DMS53 (cell line): ENCODE measurements at places on chromosomes 5 and 9.
A peak's percentile ranks its signal among the peaks of the same experiment; 100 is the strongest.

DNA sequence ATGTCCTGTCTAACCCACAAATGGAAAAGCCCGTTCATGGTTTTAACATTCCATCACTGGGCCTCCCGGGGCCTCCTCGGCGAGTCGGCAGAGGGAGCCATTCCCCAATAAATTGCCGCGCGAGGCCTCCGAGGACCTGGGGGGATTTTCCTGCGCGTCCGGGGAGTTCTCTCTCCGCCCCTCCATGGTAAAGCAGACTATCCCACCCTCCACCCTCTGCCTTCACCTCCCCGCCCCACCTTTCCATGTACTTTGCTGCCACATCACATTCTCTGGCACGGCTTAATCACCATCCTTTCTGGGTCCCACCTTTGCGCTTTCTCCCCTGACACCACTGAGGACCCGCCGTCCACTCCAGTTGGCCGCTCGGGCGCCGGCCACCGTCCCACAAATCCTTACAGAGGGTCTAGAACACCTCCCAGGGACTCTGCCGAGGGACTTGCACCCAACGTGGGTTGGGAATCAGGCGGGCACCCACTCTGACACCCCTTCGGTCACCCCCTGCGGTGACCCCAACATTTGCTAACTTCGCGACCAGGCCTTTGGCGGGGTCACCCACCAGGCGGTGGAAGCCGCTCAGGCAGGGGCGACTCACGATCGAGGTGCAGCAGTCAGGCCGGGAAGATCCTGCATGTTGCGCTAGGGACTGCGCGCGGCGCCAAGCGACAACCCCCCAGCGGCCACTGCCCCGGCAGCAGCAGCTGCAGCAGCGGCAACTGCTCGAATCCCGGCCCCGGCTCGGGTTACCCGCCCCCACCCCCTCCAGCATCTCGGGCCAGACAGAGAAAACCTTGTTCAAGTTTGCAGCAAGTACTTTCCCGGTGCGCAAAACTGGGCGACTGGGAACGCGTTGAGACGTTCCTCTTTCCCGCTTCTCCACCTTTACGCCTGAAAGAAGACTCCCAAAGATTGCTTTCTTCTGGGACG lies at the start of gene MEGF10:
Gene MEGF10, plus strand, starts transcription at position 778 of the 927 bp plus-strand sequence. CDS start 40,513 bp downstream, outside the sequence.
- peak; percentile 74 for DNase-seq

DNA sequence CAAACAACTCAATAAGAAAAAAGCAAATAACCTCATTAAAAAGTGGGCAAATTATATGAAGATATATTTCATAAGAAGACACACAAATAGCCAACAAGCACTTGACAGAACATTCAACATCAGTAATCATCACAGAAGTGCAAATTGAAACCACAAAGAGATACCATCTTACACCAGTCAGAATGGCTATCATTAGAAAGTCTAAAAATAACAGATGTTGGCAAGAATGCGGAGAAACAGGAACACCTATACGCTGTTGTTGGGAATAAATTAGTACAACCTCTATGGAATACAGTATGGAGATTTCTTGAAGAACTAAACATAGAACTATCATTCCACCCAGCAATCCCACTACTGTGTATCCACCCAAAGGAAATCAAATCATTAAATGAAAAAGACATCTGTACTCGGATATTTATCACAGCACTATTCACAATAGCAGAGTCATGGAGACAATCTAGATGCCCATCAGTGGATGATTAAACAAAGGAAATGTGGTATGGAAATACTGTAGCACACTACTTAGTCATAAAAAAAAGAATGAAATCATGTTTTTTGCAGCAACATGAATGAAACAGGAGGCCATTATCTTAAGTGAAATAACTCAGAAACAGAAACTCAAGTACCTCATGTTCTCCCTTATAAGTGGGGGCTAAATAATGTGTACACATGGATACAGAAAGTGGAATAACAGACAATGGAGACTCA lies 106.8 kb upstream of the FST start:
- no peak for DNase-seq

- no peak for DNase-seq
These were observed 388.9 kb upstream of the ACTBL2 start for GRCh38 chr5:57871496-57871895.

GRCh38 chr9:134369416-134370212 lies 43.4 kb downstream of the RXRA start:
- no peak for DNase-seq

DNA sequence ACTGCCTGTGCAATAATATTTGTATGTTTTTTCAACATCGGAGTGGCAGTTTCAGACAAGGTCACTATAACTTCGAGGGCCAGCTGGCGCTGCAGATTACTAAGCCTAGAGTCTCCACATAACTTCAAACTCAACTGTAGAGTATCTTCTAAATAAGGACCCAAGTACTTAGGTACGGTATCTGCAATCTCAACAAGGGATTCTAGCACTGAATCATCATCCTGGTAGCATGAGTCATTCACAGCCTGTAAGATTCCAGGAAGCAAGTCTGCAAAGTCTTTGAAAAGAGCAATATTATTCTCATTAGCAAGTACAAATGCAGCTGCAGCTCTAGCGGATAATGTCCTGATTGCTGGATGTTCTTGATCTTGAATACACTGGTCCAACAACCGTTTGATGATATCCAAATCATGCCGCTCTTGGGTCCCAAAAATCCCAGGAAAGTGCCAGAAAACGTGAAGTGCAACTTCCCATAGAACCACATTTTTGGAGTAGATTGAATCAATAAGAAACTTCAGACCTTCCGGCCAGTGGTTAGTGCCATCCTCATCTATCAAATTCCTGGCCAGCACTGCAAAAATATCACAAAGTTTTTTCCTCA lies 654 bp downstream of the RANBP6 start:
- DNase-seq = peak; percentile 85

GRCh38 chr9:37324261-37324683 lies 98.2 kb upstream of the GRHPR start:
- DNase-seq = peak; percentile 86

- no peak for DNase-seq
These were observed 180.0 kb upstream of the RGMB start for GRCh38 chr5:98593418-98593817.

DNA sequence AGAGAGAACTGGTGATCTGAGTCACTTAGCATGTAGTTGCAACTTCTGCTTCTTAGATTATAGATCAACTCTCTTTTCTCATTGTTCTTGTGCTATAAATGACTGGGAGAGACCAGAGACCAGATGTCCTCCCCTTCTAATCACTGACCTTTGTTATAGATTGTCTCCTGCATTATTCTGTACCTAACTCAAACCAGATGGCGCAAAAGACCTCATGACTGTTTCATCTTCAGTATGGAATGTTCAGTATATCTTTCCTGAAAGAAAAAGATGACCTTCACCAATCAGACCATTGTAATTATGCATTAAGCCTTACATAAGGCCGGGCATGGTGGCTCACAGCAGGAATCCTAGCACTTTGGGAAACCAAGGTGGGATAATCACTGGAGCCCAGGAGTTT lies 30.5 kb upstream of the ADAM19 start:
- no peak for DNase-seq

GRCh38 chr5:6611334-6612256 lies 21.2 kb downstream of the NSUN2 start:
- peak; percentile 41 for DNase-seq

DNA sequence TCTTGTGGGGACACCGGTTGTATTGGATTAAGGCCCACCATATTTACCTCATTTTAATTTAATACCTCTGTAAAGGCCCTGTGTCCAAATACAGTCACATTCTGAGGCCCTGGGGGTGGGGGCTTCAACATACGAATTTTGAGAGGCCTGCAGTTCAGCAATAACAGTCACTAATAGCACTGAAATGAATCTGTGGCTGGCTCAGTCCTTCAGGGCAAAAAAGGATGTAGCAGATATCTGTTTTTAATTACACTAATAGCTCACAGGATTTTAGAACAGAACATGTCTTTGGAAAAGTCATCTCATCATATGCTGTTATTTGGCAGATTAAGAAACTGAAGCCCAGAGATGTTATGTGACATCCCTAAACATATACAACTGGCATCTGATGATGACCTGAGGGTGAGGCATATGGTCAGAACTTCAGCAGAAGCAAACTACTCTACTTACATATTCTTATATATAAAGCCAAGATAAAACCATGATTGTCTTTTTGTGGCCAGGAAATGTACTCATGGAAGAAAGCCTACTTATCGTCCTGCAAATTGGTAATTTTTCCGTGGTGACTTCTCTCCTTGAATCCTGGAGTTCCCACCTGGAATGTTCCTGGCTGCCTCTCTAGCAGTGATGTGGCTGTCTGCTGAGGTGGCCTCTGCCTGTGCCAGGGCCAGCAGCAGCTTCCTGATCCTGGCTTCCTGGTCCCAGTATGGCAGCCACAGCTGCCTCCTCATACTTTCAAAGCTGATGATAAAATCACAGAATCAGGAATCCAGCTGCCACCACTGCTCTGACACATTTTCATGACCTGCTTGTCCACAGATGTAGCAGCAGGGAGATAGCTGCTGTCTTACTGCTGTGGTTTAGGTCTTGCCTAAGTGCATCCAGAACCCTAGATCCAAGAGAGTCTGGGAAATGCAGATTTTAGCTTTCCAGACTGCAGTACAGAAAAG lies 72.1 kb upstream of the ANKRD55 start:
- no peak for DNase-seq

DNA sequence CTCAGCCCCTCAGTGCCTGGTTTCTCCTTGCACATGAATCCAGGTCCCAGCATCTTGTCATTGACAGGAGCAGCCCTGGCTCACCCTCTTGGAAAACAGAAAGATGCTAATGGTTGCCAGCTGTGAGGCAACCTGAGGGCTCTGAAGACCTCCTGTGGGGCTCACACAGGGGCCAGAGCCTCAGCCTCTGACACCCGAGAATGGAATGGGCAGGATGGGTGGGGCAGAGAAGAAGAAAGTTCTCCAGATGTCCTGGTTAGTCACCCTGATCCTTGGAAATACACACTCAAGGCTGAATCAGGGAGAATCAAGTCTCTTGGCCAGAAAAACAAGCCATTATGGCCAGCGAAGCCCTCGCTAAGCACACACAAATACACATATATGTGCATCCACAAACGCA lies 32.3 kb upstream of the SPATA31E1 start:
- DNase-seq = no peak

DNA sequence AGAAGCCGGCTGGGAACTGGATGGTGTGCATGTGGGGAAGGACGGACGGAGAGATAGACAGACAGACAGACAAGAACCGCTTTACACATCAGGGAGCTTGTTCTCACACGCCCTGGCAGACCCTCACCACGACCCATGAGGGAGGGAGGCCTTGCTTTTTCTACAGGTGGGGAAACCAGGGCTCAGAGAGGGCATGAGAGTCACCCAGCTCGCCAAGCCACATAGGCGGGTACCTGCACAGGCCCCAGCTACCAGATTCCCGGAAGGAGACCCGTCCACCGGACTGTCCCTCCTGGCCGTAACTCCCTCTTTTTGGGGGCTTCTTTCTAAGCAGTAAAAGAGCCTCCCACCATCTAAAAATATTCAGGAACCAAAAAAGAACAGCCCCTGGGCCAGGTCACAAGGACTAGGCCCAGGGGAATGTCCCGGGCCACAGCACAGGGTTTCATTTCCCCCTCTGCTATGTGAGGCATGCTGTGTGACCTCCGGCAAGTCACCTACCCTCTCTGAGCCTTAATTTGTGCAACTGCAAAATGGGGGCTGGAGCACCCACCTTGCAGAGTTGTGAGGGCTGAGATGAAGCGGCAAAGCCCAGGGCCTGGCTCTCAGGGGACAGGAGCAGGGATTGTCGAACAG lies 84.4 kb upstream of the SARDH start:
- no peak for DNase-seq

GRCh38 chr5:132873119-132873929 lies at the start of gene LEAP2:
Gene LEAP2 (plus strand): TSS chr5:132873668. CDS start chr5:132873695, 27 bp downstream.
- no peak for DNase-seq

DNA sequence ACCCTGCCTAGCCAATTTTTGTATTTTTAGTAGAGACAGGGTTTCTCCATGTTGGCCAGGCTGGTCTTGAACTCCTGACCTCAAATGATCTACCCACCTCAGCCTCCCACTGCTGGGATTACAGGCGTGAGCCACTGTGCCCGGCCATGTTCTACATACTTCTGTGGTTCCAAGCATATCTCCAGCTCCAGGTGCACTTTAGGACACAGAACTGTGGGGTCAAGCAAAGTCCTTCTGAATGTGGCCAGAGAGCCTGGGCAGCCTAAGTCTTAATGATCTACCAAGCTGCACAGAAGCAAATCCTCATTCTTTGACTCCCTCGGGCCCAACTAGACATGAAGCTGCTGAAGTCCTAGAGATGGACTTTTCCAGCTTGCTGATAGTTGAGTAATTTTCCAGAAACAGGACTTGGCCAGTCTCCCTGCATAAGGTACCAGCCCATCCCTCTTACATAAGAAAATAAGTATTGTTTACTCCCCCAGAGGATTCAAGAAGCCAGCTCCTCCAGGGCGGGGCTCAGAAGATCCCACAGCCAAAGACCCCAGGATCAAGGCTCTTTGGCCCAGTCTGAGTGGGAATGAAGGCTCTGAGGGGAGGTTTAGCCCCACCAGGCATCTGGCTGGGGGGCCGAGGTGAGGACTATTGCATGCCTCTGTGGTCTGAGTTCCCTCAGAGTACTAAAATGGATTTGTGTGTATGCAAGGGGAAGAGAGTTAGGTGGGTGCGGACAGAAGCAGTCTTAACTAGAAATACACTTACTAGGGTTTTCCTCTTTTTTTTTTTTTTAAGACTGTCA lies 8.7 kb downstream of the CLTB start:
- DNase-seq = no peak

- no peak for DNase-seq
These were observed 70.6 kb downstream of the SPIN1 start for GRCh38 chr9:88458716-88459465.

- DNase-seq = no peak
These were observed 387.7 kb downstream of the TLR4 start for GRCh38 chr9:118091711-118092500.

- no peak for DNase-seq
These were observed 809 bp downstream of the MCCC2 start for GRCh38 chr5:71587766-71588532.

DNA sequence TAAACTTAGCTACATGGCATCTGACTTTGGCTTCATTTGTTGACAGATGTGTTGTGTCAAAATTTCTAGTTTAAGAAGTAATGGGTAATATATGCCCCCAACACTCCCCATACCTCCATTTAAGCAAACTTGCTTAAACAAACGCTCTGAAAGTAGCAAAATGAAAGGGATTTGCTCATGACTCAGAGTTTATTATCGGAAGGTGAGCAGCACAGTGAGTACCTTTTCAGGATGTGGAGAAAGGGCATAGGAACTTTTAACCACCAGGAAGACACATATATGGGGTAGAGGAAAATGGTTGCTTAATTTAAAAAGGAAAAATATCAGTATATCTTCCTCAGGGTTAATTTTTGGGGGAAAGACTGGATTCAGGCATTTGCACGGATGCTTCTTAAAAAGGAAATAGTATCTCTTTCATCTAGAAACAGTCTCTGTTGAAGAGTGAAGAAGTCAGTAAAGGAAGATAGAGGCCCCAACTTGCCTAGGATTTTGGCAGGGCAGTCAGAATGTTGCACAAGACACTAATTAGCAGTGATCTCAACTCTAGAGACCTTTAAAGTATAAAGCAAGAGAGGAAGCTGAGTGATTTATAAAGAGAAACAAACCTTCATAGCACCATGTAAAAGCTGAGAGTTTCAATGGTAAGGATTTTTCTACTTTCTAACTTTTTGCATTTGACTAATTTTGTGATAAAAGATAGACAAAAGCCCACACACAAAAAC lies 155.1 kb downstream of the TRIO start:
- DNase-seq = no peak
